ENCODE measurements at places on chromosomes 3 and 15.

- DNase-seq = no peak
These were observed 962.3 kb downstream of the EPHA3 start for GRCh38 chr3:90069748-90070147.

DNA sequence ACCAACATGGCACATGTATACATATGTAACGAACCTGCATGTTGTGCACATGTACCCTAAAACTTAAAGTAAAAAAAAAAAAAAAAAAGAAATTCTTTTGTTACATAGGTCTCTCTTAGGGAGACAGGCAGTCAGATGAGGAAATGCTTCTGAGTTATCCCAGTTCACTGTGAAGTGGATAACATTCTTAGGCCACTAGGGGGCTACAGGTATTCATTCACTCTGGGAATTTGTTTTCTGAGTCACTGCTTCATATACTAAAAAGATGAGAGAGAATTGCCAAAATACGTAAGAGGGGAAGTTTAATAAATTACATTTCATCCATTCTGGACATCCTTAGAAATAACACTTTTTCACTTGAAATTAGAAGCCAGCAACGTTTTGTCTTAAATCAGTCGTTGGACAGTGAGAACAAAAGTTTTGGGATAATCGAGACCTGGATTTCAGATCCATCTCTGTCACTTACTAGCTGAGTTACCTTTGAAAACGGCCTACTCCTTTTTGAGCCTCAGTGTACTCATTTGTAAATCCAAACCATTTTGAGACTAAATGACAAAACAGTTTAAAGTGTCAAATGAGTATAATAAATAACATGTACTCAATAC, 738.4 kb upstream of the ALCAM start:
- DNase-seq = no peak

GRCh38 chr3:124115956-124116355, 124.0 kb upstream of the ROPN1 start:
- DNase-seq = no peak

DNA sequence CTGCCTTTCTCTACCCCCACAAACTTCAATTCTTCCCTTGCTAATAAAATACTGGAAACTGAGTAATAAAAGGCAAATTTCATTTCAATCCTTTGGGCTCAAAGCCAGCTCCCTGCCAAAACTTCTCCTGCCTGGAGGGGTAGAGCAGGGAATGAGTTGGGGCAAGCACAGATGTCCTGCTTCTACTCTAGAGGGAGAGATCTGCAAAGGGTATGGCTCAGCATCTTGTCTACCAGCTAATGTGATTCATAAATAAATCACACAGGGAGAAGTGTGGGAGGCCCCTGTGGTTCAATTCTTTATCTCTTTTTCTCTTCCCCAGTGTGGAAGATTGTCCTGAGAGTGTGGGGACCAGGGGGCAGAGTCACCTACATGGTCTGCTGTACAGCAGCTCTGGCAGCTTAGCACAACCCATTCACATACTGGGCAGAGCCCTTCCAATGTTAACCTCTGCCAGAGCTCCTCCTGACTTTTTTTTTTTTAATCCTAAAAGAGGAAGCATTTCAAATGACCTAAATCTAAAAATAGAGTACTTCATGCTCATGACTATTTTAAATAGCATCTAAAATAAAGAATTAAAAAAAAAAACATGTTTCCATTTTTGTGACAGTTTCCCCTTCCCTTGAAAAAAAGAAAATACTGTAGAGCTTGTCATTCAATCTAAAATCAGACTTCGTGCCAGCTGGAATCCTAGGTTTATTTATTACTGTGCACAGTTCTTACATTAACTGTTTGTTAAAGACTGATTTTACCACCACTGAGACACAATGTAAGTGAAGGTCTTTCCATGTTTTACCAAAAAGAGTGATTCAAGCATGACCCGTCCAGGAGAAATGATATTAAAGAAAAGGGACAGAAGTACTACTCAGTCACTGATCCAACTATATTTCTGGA, 1083.7 kb upstream of the CFAP20DC start:
- no peak for DNase-seq
